NCI-H774 (cell line): ENCODE measurements at places on chromosomes 12 and 14.

- no peak for DNase-seq
Observed at GRCh38 chr12:68106160-68106559, 53.4 kb downstream of the IFNG start.

DNA sequence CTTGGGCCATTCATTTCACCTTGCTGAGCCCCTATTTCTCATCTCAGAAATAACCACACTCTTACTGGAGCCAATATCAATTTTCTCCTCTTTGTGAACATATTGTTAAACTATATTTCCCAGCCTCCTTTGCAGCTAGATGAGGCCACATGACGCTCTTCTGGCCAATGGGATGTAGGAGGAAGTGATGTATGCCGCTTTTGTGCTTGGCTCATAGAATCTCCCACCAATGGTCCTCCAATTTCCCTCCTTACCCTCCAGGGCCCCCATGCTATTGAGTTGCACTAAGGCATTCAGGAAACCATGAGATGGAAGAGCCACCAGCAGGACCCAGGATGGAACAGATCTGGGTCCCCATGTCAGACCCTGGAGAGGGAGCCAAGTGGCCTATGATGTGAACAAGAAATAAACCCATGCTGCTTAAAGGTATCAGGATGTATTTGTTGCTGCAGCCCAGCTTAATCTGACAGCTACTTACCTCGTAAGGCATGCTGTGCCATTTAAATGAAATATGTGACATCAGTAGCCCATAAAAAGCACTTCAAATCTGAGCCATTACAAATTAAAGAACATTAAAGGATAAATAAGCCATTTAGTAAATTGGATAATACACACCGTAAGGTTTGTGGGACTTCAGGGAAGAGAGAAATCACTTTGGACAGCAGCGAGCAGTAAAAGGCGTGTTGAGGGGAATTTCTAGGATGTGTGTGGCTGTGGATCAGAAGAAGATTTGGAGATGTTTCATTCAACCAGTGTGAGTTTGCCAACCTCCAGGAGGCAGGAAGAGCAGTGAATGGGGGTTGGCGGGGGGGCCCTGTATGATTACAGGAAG is 24.4 kb upstream of the BDKRB2 start:
- no peak for DNase-seq

DNA sequence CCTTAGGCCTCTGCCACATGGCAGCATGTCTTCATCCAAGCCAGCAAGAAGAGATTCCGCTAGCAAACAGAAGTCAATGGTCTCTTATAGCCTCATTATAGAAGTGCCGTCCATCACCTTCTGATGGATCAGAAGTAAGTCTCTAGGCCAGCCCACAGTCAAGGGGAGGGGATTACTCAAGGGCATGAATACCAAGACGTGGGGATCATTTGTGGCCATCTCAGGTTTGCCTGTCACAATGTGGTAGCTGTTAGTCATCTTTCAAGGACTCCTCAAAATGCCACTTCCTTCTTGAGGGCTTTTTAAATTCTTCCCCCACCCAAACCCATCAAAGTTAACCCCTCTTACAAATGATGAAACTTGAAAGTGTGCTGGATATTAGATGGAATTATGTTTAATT is 8.1 kb upstream of the ADCY6 start:
- no peak for DNase-seq

DNA sequence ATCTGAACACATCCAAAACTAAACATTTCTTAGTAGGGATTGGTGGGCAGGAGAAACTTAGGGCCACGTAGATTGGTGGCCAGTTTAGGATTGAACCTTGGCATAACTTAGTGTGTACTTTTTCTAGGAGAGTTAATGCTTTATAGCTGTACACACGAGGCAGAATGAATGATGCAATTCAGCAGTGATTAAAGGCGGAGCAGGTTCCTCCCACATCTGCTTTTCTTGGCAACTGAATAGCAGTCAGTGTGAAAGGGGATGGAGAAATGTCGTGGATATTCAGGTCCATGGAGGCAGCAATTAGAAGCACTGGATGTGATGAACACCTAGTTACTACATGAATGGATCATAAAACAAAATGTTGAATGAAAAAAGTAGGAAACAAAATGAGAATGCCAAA is 493.8 kb downstream of the FUT8 start:
- DNase-seq: no peak

GRCh38 chr12:80838708-80839107 is 99.0 kb downstream of the LIN7A start:
- no peak for DNase-seq

GRCh38 chr14:82362452-82362851 is 828.8 kb upstream of the SEL1L start:
- DNase-seq: no peak

DNA sequence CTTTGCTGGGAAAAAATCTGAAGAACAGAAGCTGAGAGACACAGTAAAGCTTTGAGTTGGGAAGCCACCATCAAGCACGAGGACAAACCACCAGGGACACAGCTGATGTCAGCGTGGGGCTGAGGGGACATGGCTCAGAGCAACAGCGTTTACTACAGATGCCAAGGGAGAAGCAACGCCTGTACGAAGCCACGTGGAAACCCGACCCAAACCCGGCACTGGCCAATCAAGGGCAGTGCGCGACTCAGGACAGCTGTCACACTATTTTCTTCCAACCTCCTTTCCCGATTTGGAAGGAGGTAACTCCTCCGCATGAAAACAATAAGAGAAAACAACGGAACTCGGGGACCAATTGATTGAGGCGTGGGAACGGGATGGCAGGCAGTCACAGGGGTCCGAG is 20.2 kb upstream of the CHGA start:
- no peak for DNase-seq

DNA sequence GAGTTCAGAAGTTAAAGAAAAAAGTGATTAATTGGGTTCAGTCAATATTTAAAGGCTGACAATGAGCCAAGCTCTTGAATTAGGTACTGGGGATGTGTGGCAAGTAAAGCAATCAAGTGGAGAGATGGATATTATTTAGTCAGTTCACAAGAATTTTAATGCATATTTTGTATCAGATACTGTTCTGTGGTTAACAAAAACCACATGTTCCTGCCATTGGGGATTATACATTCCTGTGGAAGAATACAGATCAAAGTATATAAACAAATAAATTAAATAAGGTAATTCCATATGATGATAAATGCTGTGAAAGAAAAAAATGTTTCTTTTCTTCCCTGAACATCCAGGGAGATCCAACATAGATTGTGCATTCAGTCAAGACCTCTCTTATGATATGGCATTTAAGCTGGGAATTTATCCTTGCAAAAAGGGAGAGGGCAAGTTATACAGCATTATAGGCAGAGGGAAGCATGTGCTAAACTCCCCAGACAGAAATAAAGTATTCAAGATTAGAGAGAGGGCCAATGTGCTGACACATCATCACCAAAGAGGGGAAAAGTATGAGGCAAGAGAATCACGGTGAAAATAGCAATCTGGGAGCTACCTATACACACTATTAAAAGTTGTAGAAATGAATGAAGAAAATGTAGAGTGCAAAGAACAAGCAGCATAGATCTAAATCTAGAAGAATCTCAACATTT is 17.6 kb upstream of the A2M start:
- DNase-seq: no peak

GRCh38 chr14:102461490-102462338 is 47.9 kb downstream of the ANKRD9 start:
- DNase-seq: no peak

GRCh38 chr14:72562300-72562699 is 331.6 kb downstream of the DPF3 start:
- DNase-seq: no peak

GRCh38 chr12:27105746-27106536 is 23.6 kb upstream of the C12orf71 start:
- DNase-seq: no peak

- DNase-seq: no peak
Observed at GRCh38 chr12:104452087-104452486, 4.7 kb upstream of the CHST11 start.

DNA sequence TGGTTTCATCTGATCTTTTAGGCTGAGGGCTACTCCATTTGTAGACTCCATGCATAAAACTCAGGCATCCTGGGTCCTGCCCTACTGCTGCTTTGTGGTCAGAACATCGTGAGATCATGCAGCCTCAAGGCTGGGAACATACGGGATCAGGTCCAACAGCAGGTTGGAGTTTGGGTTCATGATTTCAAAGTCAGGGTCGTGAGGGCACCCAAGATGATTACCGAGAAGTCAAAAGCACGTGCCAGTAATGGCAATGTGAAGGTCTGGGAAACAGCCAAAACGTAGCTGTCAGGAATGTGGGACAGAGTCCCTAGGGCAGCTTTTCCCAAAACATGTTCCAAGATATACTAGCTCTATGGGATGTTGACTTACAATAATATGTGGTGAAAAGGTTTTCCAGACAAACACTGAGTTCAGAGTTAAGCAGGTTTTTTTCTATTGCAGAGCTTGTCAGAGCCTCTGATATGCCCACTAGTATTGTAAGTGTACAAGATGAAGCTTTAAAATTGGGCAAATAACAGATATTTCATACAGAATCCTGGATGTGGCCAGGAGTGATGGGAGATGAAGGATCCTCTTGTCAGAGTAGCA is 130.3 kb upstream of the DNM1L start:
- DNase-seq: no peak

DNA sequence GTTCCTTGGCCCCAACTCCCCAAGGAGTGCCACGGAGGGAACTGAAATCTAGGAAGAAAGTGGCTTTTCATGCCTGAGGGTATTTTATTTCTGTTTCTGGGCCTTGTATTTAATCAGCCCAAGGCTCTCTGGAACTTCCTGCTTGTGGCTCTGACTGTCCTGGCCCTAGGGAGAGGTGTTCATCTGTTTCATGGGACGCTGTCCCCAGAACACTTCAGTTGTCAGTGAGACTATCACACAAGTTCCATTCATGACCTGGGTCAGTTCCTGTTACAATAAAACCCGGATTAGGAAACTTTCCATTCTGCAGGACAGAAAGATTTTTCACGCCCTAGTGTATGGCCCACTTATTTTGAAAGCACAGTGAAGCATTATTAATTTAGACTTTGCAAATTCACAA is 18.5 kb upstream of the TC2N start:
- no peak for DNase-seq

DNA sequence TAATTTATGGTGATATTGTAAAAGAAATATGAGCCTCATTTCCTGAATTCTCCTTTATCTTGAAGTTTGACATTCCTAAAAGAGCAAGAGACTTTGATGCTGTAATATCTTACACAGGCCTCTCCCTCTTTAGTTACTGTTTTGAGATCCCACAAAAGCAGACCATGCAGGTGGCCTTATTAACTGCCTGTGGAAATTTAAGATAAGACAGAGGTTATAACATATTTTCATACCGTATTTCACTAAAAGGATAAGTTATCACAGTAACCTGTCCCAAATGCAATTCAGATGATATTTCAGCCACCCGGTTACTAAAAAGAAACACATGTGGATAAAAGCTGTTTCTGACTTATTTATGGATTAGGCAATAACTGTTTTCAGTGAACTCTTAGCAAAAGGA is 150.1 kb downstream of the NAV3 start:
- no peak for DNase-seq

- no peak for DNase-seq
Observed at GRCh38 chr14:72589652-72590051, 304.2 kb downstream of the DPF3 start.

GRCh38 chr12:132396657-132397056 is 67.3 kb upstream of the GALNT9 start:
- no peak for DNase-seq

GRCh38 chr12:93616584-93617101 is 44.2 kb downstream of the SOCS2 start:
- no peak for DNase-seq

DNA sequence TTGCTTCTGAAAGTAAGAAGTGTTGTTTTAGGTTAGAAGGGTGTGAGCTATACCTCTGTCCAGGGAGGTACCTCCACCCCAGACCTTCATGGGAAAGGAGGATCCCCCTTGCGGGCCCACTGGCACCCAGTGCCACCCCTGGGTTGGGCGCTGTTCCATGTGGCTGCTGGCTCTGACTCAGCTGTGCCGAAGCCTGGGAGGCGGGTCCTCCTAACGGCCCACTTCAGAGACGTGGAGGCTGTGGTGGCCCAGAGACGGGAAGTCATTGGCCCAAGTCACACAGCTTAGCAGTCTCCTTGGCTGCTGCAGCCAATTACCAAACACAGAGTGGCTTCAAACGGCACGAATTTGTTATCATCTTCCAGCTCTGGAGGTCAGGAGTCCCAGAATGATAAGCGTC is 10.2 kb downstream of the RFLNA start:
- DNase-seq: no peak

DNA sequence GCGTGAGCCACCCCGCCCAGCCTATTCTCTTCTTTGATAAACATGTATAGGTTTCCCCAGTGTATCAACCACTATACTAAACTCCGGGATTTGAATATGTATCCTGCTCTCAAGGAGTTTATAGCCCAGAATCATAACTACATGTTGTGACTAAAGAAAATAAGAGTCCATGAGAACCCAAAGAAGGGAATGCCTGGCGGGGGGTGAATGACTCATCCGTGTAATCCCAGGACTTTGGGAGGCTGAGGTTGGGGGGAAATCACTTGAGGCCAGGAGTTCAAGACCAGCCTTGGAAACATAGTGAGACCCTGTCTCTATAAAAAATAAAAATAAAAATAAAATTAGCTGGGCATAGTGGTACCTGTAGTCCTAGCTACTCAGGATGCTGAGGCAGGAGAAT is 57.2 kb downstream of the SIX6 start:
- no peak for DNase-seq

DNA sequence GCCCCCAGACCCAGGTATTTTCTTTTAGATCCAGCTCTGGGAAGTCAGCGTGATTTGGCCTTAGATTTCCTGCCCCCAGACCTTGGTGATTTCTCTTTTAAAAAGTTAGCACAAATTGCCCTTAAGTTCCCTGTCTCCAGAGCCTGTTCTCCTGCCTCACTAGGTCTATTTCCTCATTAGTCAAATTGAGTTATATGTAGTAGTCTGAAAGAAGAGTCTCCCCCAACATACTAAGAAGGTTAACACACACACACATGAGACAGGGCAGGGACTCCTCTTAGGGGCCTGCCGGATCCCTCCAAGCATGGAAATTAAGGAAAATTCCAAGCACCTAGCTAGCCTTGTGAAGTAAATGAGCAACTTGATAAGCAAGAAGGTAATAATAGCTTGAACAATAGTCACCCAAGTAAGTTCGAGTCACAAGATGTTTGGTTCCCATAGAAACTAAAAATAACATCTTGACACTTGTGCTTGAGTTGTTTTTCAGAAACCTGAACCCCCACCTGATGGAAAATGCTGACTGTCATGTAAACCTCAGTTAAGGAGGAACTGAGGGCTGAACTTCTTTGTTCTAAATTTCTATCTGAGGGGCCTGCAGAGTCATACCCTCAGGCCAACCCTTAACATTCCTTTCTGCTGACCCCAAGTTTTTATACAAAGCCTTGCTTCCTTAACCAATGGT is 51.6 kb downstream of the CAND1 start:
- DNase-seq: no peak

- DNase-seq: peak; percentile 26
Observed at GRCh38 chr12:129871991-129872972, 31.5 kb downstream of the TMEM132D start.

- no peak for DNase-seq
Observed at GRCh38 chr12:109345428-109345827, 2.3 kb upstream of the MYO1H start.
